ENCODE measurements at places on chromosomes 11 and 22.
A peak's percentile ranks its signal among the peaks of the same experiment; 100 is the strongest.

DNA sequence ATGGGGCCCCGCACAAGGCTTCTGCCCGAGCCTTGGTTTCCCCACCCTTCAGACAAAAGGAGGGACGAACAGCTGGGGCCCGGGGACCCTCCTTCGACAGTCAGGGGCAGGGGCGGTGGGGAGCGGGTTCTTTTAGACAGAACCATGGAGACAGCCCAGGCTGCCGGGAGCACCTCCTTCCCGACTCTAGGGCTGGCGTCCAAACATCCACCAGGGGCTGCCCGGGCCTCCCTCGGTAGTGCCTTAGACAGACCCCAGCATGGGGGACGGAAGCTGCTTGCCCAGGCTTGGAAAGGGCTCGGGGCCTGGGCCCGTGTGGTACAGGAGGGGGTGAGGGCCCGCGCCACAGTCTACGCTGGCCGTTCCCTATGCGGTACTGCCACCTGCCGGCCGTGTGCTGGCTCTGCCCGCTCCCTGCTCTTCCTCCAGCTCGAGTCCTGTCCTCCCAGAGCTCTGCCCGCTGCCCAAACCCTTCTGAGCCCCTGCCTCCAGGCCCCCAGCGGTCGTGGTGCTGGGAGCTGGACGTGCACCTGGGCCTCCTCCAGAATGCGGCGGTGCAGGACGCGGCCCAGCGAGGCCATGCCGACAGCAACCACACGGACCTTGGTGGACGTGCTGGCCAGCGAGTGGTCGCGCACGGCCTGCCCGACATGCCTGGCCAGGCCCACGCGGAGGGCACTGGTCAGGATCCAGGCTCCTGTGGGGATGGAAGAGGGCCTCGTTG, 20.1 kb downstream of the TSSC4 start:
- DNase-seq, result no peak

DNA sequence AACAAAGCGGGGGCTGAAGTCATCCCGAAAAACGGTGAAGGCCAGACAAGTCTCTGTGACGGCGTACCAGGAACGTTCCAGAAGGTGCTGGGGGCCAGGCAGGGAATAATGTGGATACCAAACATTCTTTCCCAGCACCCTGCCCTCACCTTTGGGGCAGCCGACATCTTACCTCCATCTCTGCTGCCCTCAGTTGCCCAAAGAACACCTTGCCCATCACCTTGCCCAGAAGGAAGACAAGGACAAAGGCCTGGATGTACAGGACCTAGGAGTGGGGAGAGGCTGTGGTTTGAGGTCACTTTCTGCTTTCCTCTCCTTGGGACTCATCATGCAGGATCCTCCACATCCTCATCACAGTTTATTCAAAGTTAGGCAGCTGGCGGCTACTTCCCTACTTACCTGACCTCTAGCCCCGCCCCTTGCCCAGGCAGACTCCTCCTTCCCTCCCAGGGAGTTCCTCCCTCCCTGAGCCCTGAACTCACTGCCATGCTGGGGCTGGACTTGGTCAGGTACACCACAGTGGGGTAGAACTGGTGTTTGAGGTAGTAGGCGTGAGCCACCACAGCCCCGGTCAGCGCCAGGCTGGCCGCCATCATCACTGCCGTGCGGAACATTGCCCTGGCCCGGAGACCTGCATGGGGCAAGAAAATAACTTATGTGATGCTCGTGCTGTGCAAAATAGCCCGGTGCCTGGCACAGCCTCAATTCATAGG, 1.2 kb downstream of the SYVN1 start:
- no peak for DNase-seq

GRCh38 chr11:65663639-65664200, 1.0 kb upstream of the RELA start:
- DNase-seq, result no peak

GRCh38 chr11:134864968-134865305, 452.9 kb upstream of the B3GAT1 start:
- no peak for DNase-seq

DNA sequence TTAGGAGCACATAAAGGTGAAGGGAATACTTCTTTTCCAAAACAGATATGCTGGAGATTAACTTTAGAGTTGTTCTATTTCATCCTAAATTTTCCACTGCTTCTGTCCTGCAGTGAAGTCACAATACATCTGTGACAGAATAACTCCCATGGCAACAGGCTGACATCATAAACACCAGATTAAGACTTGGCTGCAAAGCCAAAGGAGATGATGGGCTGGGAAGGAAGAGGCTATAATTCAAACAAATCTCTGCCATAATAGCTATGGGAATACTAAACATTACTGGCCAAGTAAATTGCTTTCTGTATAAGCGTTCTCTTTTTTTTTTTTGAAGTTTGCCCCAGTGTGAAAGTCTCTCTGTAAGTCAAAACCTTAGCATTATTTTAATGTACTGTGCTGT, 107.7 kb downstream of the CADM1 start:
- DNase-seq, result no peak

- DNase-seq, result no peak
Observed at GRCh38 chr11:3709977-3710376, 38.8 kb upstream of the CHRNA10 start.

DNA sequence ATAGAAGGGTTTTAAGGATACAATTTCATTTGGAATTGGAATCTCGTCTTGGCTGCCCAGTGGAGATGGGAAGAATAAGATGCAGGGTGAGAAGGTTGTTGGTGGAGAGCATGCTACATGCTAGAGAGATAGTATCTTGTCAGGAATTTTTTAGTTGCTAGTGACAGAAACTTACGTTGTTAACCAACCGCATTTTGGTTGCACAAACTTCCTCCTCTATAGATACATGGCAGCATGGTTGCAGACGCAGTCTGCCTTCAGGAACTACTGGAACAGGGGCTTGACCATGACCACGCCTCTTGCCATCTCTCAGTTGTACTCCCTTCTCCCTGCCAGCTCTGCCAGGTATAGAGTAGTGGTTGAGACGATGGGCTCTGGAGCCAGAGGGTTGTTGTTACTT, 13.5 kb upstream of the CCDC90B start:
- DNase-seq, result no peak

- DNase-seq, result peak; percentile 35
Observed at GRCh38 chr11:123560006-123560405, 94.4 kb downstream of the SCN3B start.

- peak; percentile 52 for DNase-seq
Observed at GRCh38 chr11:26753723-26754504, 32.1 kb upstream of the SLC5A12 start.

GRCh38 chr22:23549198-23549595, 30.9 kb downstream of the IGLL1 start:
- no peak for DNase-seq

DNA sequence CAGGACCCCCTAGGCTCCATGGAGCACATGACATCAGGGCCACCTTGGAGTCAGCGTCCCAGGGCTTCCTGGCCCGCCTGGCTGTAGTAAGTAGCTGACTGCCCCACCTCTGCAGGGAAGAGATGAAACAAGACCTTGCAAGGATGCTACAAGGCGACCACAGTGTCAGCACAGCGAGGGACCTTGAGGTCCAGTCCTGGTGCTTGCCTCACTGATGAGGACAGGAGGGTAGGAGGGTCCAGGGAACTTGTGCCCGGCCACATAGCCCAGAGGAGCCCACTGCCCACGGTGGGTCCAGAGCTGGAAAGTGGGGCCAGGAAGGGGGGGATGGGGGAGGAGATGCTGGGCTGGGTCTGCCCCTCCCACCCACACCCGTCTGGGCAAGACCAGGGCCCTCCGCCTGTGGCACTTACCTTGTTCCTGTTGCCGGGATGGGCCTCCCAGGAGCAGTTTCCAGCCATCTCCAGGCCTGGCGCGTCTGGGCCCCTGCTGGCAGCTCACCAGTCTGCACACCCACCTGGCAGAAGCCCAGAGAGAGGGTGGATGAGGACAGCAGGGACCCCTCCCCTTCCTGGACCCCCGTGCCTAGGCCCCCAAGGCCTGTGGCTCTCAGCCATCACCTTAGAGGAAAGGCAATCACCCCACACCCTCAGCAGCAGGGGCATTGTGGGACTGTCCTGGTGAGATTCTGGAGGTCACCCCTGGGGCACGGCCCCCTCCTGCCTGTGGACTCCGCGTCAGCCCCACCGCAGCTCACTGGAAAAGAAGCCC, 3.4 kb downstream of the MRGPRF start:
- DNase-seq, result no peak

GRCh38 chr22:43550672-43551071, 138.9 kb downstream of the MPPED1 start:
- no peak for DNase-seq

DNA sequence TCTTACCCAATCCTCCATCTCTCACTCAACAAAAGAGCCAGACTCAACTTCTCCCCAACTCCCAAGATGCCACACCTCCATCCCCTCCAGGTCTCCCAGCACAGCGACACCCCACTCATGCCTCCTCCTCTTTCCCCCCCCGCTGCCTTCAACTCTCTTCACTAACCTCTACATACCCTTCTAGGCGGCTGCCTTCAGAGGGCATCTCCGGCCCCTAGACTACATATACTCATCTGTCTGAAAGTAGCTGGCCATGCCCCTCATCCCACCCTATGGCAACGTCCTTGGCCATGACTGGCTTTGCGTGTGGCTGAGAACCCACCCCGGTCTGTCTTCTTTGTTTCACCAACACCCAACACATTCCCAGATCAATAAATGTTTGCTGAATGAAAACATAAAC, 81.7 kb upstream of the TMEM45B start:
- no peak for DNase-seq

GRCh38 chr22:17214416-17215043, 4.7 kb downstream of the ADA2 start:
- DNase-seq, result no peak

DNA sequence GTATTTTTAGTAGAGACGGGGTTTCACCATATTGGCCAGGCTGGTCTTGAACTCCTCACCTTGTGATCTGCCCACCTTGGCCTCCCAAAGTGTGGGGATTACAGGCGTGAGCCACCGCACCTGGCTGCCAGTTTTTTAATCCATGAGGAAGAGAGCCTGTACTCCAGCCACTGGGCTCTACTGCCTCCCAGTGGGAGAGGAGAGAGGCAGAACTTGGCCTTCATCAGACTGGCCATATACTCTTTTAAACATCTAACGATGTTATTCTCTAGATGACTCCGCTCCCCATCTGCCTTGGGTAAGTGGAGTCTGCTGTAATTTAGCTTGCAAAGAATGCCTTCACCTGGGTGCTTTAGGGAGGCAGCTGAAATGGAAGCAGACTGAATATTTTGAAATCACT, 34.6 kb downstream of the SLC6A5 start:
- no peak for DNase-seq

Data from NCI-H187 (cell line).